Spleen (tissue), 13 donors: ENCODE measurements at places on chromosomes 5 and 9. TPM values are rescaled to one million over a fixed set of nuclear protein-coding genes. Genes with fewer than 3 reads are reported as not detected.

DNA sequence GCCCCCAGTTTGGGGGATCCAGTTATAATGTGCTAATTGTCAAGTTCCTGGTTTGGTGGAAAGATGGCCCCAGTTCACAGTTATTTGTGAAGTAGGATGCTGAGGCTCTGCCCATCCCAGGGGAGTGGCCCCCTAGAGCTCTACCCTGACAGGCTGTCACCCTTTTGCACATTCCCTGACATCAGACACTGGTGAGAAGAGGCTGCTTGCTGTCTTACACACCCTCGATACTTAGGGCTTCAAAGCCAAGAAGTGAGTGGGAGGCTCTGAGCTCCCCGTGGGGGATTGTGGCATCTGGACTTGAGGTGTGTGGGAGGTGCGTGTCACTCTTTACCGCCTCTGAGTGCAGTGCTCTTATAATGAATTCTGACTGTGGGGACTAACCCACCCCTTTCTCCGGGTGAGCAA, 168.5 kb downstream of the DOCK2 start:
- DNase-seq = no peak

- DNase-seq = no peak
These were observed 1.6 kb upstream of the SPZ1 start for GRCh38 chr5:80318212-80318611.

Gene ELOVL7
- total RNA-seq = 1.7 TPM

GRCh38 chr9:123339666-123340510, 16.1 kb upstream of the CRB2 start:
- DNase-seq = peak; percentile 88

Gene NIM1K
- total RNA-seq = 0.75 TPM

- DNase-seq = no peak
These were observed 13.8 kb downstream of the RGMB start for GRCh38 chr5:98787131-98787719.

- DNase-seq = no peak
These were observed 19.1 kb downstream of the RCL1 start for GRCh38 chr9:4811824-4812223.

- no peak for DNase-seq
These were observed 64.6 kb upstream of the AGXT2 start for GRCh38 chr5:35112300-35112699.

DNA sequence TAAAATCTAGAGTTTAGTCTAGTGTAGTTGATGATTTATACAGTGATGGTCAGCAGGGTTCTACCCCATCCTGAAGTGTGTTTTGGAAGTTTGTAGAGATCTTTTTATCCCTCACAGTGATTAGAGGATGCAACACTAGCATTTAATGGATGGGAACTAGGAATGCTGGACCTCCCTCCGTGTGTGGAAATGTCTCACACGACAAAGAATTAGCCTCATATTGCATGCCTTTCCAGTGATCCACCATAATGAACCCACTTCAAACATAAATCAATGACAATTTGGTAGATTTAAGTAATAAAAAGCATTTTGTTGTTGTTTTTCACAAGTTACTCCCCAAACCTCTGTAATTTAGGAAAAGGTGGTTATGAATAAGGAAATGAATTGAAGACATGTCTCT, 82.5 kb upstream of the LMNB1 start:
- no peak for DNase-seq

DNA sequence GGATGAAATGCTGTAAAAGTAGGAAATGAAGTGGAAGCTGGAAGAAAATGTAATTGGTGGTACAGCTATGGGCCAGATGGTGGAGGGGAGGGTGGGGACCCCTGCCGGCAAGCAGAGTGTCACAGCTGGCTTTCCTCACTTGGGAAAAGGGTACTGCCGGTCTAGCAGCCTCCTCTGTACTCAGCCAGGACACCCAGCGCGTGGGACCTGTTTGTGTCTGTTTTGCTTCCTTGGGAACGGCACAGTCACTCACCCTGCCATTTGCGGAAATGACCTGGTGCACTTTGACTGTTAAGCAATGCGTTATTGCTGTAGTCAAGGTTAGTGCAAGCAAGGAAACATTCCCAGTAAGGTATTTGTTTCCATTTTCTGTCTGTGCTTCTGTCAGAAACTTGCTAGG, 10.1 kb downstream of the TMEM252 start:
- peak; percentile 79 for DNase-seq

Gene C9orf153
- total RNA-seq = 0.28 TPM
